ENCODE measurements at places on chromosomes 16 and 17.

- no peak for DNase-seq
Measured at GRCh38 chr17:28865946-28866752, 11.3 kb downstream of the ERAL1 start.

- DNase-seq: peak; percentile 49
Measured at GRCh38 chr17:81345228-81346089, 49.8 kb upstream of the BAHCC1 start.

GRCh38 chr16:49460786-49461470, 87.3 kb downstream of the C16orf78 start:
- no peak for DNase-seq

- no peak for DNase-seq
Measured at GRCh38 chr17:40371261-40371929, 6.9 kb upstream of the GJD3 start.

- peak; percentile 13 for DNase-seq
Measured at GRCh38 chr17:2436316-2436905, 35.6 kb upstream of the MNT start.

DNA sequence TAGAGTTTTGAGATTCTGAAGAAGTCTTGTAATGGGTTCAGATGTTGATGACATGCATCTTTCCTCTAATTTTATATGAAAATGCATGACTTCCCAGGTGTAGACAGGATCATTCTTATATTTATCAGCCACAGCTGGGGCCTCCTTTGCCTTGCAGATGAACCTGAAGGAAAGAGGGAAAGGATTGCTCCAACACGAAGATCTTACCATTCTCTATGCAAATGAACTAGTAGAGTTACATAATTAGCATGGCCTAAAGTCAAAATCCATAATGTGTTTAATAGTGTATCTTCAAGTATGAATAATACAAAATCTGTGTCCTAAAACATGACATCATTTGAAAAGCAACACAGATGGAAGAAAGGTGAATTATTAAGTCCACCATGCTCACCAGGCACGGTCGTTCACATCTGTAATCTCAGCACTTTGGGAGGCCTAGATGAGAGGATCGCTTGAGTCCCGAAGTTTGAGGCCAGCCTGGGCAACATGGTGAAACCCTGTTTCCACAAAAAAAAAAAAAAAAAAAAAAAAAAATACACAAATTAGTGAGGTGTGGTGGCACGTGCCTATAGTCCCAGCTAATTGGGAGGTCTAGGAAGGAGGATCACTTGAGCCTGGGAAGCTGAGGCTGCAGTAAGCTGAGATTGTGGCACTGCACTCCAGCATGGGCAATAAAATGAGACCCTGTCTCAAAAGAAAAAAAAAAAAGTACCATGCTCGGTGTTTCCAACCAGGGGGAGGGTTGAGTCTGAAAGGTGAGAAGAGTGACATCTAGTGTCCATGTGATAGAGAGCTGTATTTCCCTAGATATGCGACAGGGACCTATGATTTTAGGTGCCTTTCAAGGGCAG, 6.3 kb downstream of the VWA3A start:
- peak; percentile 66 for DNase-seq

DNA sequence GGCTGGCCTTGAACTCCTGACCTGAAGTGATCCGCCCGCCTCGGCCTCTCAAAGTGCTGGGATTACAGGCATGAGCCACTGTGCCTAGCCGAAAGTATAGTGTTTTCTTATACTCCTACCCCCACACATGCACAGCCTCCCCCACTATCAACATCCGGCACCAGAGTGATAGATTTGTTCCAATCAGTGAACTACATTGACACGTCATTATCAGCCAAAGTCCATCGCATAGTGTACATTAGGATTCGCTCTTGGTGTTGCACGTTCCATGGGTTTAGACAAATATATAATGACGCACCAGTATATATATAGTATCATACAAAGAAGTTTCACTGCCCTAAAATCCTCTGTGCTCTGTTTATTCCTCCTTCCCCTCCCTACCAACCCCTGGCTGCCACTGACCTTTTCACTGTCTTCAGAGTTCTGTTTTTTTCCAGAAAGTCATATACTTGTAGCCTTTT, 11.9 kb upstream of the TM4SF5 start:
- DNase-seq: no peak

GRCh38 chr16:75865736-75866135, 139.4 kb upstream of the CPHXL start:
- no peak for DNase-seq

DNA sequence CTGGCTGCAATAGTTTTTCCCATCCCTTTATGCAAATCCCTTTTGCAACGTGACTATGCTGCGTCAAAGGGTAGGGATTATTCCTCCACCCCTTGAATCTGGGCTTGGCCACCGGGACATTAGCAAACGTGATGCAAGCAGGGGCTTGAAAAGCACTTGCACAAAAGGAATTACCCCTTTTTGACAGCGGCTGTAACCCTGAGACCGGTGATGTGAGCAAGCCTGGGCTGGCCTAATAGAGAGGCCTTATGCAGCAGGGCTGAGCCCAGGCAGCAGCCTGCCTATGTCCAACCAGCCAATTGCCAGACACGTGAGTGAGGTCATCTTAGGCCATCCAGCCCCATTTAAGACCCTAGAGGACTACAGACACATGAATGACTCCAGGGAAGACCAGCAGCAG, 30.4 kb upstream of the PAFAH1B1 start:
- DNase-seq: no peak

DNA sequence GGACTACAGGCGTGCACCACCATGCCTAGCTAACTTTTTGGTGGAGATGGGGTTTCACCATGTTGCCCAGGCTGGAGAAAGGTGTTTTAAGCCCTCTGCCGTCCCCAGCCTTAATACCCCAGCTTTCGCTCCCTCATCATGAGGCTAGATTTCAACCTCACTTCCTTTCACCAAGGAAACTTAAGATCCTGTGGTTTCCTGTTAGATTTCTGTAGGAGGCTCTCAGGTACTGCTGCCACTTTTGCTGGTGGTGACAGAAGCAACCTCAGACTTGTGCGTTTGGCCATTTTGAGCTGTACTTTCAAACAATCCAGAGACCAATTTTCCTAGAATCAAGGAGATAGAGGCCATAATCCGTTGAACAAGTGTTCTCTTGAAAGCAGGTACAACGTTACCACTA, 36.2 kb downstream of the MPHOSPH6 start:
- no peak for DNase-seq

GRCh38 chr17:50976951-50977472, 110.9 kb upstream of the TOB1 start:
- DNase-seq: no peak

DNA sequence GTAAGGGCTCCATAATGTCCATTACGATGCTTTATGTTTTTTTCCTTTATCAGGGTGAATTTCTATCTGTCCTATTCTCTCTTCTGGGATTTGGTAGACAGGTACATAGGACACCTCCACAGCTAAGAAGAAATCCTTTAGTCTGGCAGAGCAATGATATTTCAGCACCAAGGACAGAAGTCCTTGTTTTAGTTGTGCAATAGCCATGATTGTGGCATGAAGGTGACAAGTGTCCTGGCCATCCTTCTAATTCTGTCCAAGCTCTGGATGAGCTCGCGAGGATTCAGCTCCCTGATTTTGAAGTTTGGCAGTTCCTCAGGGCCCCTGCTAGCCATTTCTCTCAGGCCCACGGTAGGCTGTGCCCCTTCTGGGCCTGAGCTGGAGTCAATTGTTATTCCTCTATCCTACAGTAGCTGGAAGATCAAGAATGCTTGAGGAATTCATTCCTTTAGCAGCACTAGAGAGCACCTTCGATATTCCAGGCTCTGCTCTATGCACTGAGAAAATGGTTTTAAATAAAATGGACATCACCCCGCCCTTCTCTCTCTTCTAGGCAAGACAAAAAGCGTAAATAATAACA, 320.8 kb downstream of the XYLT1 start:
- DNase-seq: no peak

GRCh38 chr17:73118951-73119391, 26.5 kb upstream of the SLC39A11 start:
- no peak for DNase-seq

- peak; percentile 68 for DNase-seq
Measured at GRCh38 chr17:44363613-44364159, at the start of gene FAM171A2. FAM171A2 (minus strand) TSS chr17:44363853; CDS start chr17:44363714, 139 bp downstream.

GRCh38 chr16:12267491-12267890, 291.0 kb downstream of the SNX29 start:
- no peak for DNase-seq

DNA sequence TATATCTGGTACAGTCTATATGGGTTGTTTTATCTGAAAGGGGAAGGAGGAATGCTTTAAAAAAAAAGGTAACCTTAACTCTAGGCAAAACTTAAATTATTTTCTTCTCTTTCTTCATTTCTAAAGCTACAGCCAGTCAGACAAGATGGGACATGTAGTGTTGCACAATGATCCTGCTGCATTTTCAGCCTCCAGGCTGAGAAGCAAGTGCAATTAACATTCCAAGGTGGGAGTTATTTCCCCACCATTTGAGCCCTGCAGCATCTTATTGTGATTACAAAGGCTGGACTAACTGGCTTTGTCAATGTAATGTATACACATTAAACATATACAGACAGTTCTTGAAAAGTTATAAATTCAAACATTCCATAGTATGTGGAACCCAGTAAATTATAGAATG, 22.6 kb upstream of the NF1 start:
- DNase-seq: no peak

- DNase-seq: no peak
Measured at GRCh38 chr17:19456016-19456927, 45.2 kb downstream of the RNF112 start.

DNA sequence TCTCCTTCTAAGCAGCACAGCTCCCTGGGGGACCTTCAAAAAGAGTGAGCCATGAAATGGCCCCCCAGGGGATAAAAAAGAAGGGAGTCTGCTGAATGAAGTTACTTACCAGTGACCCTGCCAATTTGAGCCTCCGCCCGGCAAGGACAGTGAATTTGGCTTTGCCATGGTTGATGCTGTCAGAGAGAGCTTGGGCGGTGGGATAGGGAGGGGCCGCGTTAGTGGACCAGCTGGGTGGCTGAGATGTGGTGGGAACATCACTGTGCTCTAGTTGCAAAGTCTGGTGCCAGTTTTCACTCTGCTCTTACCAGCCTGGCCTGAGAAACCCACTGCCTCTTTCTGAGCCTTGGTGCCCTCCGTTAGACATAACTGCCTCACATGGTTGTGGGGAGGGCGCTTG, 114.6 kb downstream of the MRM1 start:
- DNase-seq: no peak

DNA sequence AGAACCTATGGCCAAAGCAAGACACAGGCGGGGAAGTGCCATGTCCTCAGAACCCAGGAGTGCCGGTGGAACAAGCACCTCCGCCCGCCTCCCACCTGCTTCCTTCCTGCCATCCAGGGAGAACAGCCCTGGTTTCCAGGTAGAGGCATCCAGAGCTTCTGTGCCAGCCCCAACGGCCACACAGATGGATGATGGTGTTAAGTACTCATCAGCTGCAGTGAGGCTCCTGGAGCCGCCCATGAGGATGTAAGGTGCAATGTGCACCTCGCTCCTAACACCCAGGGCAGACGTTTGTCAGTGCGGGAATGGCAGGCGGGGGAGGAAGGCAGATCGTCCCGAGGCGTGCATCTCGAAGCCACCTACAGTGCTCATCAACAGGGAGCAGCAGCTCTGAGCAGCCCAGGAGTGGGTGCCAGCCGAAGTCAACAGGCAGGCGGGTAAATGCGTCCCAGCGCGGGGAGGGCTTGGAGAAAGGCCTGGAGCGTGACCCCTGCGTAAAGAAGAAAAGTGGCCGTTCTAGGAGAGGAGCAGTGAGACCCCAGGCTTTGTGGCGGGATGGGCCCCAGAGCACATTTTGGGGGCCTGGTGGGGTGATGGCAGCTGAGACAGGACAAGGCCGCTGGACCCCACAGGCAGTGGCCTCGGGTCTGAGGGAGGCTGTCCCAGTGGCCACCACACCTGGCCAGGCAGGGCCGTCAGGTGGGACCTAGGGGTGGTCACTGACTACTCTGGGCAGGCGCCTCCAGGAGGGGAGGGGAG, 46.1 kb upstream of the ACSF3 start:
- DNase-seq: no peak

DNA sequence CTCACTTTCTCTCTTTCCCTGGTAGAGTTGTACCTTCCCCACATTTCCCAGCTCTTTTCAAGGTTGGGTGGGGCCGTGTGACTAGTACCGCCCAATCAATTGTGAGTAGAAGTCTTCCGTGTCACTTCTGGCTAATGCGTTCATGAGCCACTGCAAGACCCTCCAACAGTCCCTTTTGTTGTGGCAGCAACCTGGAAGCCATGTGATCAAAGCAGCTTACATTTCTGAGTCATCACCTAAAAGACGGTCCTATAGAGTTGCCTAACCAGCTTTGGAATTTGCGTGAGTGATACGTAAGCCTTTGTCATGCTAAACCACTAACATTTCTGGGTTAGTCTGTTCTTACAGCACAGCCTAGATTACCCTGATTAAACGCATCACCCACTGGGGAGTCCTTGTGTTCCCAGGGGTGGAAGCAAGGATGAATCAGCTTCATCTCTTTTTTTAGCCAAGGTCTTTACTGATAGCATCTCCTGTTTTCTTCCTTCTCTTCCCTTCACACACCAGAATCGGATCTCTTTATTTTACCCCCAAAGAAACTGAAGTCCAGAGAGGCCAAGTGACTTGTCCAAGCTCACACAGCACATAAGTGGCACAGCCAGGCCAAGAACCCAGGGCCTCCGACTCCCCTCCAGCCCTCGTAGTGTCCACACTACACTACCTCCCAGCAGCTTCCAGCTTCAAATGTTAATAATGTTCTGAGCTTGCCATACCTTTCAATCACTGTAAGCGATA, 366.3 kb upstream of the XYLT1 start:
- DNase-seq: no peak

- no peak for DNase-seq
Measured at GRCh38 chr17:7233701-7234082, 625 bp downstream of the DVL2 start.

DNA sequence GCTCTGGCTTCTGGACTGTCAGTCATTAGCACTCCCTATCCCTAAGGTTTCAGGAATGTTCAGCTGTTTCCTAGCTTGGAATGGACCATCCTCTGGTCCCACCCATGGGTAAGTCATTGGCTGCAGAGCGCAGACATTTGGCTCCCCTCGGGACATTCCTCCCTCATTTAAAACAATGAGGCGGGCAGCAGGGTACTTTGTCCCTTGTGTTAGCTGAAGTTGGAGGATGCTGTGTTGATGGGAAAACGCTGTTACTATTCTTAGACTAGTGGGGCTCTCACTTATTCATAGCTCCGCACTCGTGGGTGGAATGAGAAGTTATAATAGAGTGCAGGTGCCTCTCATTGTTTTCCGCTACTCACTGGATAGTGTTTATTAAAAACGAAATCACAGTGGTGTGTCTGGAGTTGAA, 673.8 kb downstream of the WWOX start:
- no peak for DNase-seq

Data from MM.1S (cell line).